ENCODE measurements at places on chromosomes 13 and 19.

DNA sequence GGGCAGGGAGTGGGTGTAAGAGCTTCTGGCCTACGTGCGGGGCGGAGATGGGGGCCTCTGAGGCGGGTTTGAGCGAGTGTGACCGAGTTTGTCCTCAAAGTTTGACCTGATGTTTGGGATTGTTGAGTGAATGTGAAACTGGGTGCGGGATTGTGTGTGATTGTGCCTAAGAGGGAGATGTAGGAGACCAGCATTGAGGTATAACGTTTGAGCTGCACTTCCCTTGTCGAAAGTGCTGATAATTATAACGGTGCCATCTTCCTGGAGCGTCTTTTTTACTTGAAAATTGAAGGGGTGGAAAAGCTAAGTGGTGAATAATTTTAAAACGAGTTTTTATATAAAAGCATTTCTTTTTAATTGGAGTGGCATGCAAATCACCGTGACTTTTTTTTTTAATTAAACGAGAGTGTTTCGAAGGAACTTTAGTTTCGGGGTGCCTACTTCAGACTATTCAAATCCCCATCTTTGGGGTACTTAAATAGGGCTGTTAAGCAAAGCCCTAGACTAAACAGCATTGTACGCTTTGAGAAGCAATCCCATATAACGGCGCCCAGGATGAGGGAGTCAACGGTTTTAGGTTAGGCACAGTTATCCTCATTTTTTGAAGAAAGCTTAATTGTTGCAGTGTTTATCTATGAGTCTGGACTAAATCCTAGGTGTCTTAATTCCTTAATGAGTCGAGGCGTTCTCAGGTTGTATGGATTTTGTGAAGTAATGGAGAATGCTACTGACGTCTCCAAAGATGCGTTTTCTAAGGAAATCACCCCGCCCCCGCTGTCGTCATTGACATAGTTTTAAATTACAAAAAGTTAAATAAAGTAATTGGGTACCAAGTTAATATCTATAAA is 594 bp downstream of the ZNF146 start:
- DNase-seq, result no peak

- no peak for DNase-seq
Measured at GRCh38 chr13:84574851-84575250, 692.6 kb upstream of the SLITRK1 start.

- DNase-seq, result peak; percentile 29
Measured at GRCh38 chr13:40102854-40103253, 447.4 kb downstream of the COG6 start.

- no peak for DNase-seq
Measured at GRCh38 chr13:75495938-75496337, 14.0 kb upstream of the TBC1D4 start.

- DNase-seq, result no peak
Measured at GRCh38 chr19:6739883-6740588, 556 bp downstream of the TRIP10 start.

DNA sequence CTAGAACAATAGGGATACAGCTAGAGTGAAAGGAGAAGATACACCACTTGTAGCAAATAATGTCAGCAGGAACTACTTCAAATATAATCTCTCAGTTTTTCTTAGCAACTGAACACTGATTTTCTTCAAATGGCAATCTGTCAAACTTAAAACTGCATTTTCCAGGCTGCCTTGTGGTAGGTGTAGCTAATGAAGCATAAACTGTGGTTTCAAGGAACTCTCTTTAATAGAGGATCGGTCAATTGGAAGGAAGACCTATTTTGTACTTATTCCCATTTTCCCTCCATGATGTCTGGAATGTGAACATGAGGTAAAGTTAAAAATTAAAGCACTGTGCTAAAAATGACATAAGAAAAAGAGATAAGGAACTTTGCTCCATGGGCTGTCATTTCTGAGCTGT is 1261.9 kb downstream of the PCDH17 start:
- DNase-seq, result no peak

DNA sequence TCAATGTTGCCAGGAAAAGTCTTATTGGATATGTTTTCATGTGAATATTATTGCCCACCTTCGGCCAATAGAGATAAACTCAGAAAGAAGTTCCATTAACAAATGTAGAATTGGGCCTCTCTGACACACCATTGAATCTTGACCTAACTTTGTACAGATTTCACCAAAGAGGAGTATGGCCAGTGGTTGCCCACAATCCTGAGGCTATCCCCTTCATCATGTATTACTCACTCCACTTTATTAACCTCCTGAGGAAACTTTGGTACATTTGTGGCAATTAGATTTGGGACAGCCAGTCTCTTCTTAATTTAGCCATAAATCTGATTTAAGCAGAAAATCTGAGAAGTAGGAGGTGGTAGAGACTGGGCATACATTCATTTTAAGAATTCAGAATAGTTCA is 53.3 kb upstream of the POSTN start:
- DNase-seq, result no peak

DNA sequence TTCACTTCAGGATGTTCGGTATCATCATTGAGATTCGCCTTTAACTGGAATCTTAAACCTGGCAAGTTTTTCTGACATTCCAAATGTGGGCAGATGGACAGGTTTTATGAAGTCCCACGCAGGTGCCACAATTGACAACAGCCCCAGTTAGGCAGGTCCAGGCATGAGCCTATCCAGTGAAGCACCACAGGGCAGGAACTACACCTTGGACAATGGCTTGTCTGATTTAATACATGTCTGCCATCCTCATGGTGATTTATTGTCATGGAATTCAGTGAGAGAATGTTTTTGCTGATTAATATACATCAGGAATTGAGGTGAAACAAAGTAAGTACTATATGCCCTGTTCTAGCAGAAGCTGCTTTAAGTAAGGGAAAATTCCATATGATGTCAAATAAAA is 10.2 kb upstream of the TPP2 start:
- DNase-seq, result no peak

GRCh38 chr19:49895566-49896297 is 955 bp downstream of the IL4I1 start:
- no peak for DNase-seq

- DNase-seq, result no peak
Measured at GRCh38 chr13:39612023-39612637, 9.1 kb upstream of the LHFPL6 start.

GRCh38 chr13:110195547-110196485 is 111.1 kb downstream of the COL4A1 start:
- DNase-seq, result no peak

DNA sequence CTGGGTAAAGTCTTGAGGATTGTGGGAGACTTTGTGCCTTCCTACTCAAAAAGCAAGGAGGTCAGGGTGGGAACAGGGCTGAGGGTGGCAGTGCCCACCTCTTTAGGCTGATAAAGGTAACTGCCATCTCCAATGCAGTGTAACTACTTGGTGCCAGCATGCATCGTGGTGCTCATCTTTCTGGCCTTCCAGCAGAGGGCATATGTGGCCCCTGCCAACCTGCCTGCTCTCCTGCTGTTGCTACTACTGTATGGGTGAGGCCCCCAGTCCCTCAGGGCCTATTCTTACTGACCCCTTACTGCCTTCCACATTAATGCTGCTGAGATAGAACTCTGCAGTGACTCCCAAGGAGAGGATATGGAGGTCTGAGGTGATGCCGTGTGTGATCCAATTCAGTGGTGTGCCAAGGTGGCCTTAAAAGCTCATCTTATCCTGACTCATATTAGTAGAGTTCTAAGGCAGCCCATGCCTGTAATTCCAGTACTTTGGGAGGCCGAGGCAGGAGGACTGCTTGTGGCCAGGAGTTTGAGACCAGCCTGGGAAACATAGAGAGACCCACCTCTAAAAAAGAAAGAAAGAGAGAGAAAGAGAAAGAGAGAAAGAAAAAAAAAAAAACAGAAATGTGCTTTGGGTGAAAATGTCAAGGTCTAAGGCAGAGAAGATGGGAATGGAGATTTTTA is 9.7 kb upstream of the ARHGAP45 start:
- DNase-seq, result no peak

DNA sequence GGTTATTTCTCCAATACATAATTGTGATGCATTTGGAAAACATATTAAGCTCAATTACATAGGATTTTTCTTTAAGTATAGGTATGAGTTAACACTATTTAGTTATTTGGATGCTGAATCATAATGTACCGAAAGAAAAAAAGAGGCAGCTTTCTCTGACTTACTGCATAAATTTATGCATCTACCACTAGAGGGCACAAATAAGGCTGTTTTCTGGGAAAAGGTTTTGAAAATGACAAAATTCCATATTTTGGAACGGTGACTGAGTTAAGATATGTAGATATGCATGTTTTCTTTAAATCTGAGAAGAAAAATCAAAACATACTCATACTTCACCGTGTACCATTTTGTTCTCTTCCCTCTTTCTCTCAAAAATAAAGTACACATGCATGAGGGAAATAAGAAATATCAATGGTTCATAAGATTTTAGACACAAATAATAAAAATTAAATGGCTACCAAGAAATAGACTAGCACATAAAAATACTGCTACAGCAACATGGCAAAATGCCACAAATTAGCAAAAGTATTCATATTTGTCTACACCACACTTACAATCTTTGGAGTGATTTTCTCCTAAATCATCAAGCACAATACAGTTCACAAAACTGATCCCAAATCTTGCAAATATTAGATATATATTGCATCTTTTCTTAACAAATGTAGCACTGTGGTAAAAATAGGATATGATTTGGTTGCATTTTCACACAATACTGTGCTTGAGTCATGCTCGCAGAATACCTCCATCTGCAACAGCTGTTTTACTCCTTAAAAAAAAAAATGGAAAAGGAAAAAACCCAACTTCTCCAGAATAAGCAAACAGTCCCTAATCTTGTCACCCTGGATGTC is 260.0 kb downstream of the FGF14 start:
- no peak for DNase-seq

DNA sequence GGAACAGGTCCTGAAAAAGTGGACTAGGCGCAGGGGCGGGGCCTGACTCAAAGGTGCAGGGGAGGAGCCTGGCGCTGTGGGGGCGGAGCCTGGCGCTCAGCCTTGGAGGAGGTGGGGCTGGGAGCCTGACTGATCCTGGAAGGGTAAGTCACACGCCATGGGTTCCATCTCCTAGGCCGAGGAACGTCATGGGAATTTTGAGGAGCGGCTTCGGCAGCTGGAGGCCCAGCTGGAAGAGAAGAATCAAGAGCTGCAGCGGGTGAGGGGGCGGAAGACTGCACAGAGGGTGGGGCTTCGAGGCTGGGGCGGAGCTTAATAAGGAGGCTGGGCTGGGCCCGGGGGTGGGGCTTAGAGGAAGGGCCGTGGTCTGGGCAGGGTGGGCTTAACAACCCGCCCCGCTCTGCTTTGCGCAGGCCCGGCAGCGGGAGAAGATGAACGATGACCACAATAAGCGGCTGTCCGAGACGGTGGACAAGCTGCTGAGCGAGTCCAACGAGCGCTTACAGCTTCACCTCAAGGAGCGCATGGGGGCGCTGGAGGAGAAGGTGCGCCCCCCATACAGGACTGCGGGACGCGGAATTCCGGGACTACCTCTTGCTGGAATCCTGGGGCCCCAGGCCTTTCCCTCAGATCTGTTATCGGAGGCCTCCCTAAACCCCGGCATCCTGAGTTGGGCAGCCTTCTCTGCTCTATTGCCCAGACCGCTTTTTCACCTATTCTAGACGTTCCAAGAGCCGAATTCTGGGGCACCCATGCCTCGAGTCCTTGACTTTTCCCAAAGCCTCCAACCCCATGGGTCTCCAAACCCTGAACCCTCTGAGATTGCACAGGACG is 14.5 kb downstream of the PPFIA3 start:
- DNase-seq, result no peak

DNA sequence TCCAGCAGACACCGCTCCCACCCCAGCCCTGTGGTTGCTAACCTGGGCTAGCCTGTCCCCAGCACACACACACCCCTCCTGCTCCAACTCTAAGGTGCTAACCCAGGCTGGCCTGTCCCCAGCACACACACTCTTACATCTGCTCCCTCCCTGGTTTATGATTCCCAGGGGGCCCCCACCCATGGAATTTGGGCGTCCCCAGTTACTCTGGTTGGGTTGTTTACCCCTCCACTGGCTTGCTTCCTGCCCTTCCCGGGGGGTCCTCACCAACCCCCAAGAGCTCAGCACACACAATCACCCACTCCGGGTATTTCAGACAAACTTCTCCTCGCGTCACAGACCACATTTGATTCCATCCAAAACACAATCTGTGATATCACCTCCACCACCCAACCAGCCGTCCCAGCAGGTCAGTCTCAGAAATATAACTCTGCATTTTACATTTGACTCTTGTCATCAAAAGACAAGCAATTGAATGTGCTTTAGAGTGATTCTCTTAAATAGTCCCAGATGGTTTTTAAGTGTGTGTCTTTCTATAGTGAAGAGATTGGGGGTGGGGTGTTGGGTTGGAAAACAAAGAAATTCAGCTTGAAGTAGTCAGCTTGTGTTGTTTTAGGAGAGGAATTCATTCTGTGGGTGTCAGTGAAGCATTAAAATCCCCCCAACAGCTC is 20.1 kb downstream of the COL4A2 start:
- no peak for DNase-seq

- DNase-seq, result no peak
Measured at GRCh38 chr19:53883741-53884140, 1.7 kb downstream of the PRKCG start.

GRCh38 chr19:14035706-14036105 is 4.1 kb downstream of the IL27RA start:
- no peak for DNase-seq

DNA sequence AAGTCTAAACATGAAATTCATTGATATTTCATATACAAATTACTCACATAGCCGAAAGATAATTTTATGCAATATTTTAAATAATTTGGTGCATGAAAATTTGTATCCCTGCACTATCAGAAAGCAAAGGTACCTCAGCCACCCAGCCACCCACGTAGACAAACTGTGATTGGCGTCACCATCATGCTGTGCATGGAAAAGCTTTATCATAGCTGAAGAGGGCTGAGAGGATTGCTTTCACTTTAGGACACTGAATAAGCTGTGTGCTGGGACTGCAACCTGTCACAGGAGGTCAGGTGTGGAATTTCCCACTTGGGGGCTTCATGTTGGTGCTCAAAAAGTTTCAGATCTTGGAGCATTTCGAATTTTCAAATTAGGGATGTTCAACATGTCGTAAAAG is 96.3 kb downstream of the MYCBP2 start:
- no peak for DNase-seq

- peak; percentile 34 for DNase-seq
Measured at GRCh38 chr19:38417544-38418506, 8.2 kb downstream of the RASGRP4 start.

GRCh38 chr13:85243831-85244230 is 555.4 kb downstream of the SLITRK6 start:
- no peak for DNase-seq

DNA sequence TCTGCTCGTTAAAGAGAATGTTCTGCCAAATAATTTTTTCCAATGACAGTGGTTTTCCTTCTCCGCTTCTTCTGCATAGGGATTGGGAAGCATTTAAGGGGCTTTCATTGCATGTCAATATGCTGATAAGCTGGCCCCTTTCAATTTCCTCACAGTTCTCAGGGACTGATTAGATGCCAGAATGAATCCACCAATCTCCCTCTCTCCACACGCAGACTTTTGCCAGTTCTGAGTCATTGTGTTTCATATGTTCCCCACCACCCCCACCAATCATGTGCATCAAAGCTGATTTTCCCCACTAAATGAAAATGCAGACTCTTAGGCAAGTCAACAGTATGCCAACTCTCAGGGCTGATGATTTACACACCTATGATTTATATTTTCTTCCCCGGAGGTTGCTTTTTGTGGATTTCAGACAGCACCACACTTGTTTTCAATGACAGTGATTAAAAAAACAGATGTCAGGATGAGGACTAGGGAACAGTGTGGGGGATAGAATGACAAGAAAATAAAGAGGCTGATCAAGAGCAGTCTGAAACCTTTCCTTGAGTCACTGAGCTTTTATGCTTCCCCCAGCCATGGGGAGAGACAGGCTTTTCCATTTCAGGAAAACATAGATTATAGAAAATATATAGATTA is 47.9 kb upstream of the C13orf42 start:
- DNase-seq, result no peak

Data from activated T-helper 1 cell treated with Interleukin-2 at 50 U/mL for 16 hours (primary cell).